Stimulated activated CD8-positive, alpha-beta memory T cell treated with anti-CD3 and anti-CD28 coated beads, Interleukin-7, amount 100 ng/mL, for 24 hours (primary cell): ENCODE measurements at places on chromosomes 3 and 15.

DNA sequence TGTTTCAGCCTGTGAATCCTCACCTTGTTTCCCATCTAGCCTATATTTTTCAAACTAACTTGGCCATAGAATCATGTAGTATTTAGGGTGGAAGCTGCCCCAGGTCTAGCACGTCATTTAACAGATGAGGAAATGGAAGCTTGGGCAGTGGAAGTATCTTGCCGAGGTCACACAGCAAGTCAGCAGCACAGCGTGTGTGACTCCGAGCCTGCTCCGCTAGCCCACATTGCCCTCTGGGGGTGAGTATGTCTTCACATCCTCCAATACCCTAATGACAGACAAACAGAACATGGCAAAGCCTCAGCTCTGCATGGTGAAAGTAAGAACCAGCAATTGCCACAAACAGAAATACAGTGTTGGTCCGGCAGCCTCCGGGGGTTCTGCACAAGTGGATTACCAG, 2.2 kb upstream of the CCR5 start:
- DNase-seq = no peak

GRCh38 chr15:34853001-34853758, 57.8 kb upstream of the ACTC1 start:
- no peak for DNase-seq

DNA sequence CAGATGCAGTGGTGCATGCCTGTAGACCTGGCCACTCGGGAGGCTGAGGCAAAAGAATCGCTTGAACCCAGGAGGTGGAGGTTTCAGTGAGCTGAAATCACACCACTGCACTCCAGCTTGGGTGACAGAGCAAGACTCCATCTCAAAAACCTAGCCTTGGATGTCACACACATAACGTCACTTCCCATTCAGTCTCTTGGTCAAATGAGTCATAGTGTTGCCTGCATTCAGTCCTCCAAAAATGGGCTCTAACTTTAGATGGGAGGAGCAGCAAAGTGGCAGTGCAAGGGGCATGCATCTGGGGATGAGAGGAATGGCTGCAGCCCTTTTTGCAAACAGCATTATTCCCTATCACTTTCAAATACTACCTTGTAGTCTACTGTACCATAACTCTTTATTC, 62.9 kb upstream of the AGBL1 start:
- no peak for DNase-seq

DNA sequence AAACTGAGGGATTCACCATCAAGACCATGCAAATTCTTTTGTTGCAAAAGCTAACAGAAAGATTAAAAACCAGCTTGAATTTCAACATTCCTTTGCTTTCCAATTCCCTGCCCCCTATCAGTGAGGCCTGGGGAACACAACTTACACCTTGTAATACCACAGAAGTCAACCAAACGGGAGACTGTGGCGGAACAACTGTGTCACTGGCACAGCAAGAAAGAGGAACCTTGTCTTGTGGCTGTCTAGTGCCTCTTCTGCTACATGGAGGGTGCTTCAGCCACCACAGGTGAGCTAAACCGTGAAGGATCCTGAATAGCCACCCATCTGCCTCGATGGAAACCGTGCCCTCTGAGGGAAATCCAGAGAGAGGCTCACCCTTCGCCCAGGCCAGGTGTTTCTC, 11.4 kb downstream of the CCDC12 start:
- no peak for DNase-seq

GRCh38 chr15:50471072-50471471, 46.9 kb downstream of the USP8 start:
- DNase-seq = no peak

DNA sequence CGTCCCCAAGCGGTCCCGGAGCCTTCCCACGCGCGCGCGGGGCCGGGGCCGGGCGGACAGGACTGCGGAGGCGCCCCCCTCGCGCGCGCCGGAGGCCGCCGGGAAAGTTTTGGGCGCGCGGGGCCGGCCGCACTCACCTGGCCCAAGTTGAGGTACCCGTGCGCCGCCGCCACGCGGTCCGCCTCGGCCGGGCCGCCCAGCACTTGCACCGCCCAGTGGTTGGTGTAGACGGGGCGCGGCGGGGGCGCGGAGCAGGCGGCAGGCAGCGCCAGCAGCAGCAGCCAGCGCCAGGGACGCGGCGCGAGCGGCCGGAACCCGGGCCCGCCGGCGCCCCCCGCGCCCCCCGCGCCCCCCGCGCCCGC, 289 bp downstream of the PCSK6 start:
- no peak for DNase-seq

DNA sequence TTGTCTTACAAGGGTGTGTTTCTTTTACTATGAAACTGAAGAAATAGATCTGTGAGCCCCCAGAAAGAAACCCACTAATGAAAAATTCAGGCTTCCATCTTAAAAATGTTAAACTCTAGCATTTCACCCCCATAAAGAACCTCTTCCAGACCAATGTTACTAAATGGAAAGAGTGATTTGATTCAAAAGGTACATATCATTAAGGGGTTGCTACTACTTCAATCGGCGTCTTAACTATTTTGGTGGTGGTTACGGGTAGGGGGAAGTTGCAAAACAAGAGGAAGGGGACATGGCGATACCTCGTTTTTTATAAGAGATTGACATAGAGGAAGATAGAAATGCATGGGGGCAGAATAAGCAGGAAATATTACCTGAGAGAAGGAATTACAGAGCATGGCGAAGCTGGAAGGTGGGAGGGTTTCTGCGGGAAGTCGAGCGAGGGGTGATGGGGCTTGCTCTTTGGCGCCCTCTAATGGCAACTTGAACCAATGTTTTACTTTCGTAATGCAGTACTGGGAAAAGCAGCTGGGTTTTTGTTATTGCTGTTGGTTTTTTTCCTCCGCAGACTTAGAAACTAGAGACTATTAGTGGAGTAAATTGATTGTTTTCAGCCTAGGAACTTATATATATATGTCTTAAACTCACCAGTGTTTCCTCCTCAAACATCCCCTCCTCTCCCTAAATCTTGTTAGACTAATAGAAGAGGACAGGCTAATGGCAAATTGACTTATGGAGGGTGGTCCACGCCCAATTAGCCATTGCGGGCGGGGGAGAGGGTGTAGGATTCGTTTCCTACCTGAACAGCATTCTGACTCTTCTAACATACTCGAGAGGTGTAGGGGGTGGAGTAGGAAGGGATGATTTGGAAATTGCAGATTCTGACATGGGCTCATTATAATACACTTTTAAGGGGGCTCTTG, 11.3 kb upstream of the SOX2 start:
- no peak for DNase-seq

DNA sequence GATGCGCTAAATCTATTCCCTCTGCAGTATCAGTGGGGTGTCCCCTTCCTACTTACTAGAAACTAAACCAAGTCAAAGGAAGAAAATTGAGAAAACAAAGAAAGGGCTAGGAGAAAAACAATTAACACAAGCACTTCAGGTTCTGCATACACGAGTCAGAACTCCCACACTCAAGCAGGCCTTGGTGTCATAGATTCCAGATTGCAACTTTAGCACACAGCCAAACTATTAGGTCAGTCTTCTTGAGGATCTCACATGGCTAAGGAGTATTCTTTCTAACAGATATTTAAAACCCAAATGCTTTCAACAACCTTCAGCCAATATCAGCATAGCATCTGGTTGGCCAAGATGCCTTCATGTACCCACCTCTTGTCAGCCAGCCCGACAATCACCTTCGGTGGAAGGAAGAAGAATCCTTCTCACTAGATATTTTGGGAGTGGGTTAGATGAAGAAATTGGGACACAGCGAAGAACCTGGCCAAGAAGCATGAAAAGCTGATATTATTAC, 340.0 kb downstream of the VPS13C start:
- DNase-seq = no peak

DNA sequence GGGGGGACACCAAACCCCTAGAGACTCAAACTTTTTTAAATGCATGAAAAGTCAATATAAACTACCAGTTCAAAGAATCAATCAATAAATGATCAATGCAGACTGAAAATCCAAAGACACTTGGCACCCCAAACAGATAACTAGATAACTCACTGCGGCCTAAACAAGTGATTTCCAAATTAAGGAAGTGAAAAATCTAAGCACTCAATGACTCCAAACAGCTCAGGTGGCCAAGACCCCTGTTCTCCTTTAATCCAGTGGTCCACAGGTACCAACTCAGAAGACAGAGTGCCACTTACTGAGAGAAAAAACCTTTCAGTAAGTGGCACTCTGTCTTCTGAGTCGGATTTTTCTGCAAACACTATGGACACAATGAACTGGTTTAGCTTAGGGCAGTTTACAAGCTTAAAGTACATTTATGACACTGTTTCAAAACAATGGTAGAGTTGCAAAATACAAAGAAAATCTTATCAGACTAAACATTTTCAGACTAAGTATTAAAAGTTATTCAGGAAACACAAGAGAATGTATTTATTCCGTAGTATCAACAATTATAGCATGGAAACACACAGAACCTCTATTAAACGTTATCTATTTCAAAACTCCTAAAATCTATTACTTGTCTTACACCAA, 4.7 kb downstream of the DLG1 start:
- no peak for DNase-seq
